ENCODE measurements at places on chromosomes 2 and 18.

- no peak for DNase-seq
Measured at GRCh38 chr18:59087391-59087790, 52.3 kb upstream of the SEC11C start.

- DNase-seq = no peak
Measured at GRCh38 chr2:140893685-140894084, 1237.1 kb downstream of the LRP1B start.

GRCh38 chr2:105073591-105073990 lies 35.7 kb downstream of the MRPS9 start:
- no peak for DNase-seq

GRCh38 chr2:134290358-134290757 lies 36.5 kb downstream of the MGAT5 start:
- no peak for DNase-seq

DNA sequence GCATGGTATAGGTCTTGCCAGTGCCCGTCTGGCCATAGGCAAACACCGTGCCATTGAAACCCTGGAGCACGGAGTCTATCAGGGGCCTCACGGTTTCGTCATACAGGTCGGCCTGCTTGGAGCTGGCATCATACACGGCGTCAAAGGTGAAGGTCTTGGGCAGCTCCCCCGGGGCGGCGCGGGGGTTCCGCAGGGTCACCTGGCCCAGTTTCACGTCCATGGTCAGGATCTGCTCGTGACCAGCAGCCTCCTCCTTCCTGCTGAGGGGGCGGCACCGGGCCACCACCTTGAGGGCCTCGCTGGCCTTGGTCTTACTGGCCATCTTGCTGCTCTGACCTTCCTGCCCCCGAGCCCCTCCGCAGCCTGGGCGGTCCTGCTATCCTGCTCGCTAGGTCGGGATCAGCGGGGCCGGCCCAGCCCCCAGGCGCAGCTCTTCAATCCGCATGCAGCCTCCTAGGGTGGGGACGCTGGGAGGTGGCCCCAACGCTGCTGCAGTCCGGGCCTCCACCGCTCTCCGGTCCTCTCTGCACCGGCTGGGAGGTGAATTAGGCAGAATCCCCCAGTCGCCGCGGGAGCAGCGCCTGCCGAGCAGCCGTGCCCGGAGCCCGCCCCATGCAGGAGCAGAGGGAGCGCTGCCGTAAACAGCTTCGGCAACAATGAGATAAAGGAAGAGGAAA lies 563 bp downstream of the KIF3C start:
- no peak for DNase-seq

DNA sequence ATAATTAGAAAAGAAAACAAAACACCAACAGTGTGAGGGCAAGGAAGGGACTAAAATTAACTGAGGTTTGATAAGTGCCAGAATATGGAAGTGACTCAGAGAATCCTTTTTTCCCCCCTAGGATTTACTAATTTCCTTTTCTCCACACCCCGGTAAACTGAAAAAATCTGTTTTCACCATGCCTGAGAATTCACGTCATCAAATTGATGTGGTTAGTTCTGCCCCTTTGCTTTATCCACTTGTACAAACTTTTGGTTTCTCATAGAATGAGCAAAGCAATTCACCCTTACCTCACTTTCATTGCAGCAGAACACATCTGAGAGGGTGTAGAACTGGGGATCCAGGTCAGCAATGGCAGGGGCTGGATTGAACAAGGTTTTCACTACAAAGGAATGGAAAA lies 57.8 kb downstream of the RBKS start:
- DNase-seq = no peak

Measured in HuH-7.5 (cell line).